CD4-positive, alpha-beta T cell treated with Interleukin-6 at 100 ng/mL for 8 hours (primary cell): ENCODE measurements at places on chromosomes 16 and 17.

GRCh38 chr16:88798073-88798472 is 5.5 kb upstream of the CDT1 start:
- DNase-seq = no peak

- peak; percentile 84 for DNase-seq
These were observed at the start of gene KCNH4 for GRCh38 chr17:42180922-42181850. Gene KCNH4 (minus strand): TSS chr17:42181142. CDS start chr17:42180945, 197 bp downstream.

GRCh38 chr17:81011951-81012350 is 20.3 kb downstream of the CHMP6 start:
- DNase-seq = no peak

DNA sequence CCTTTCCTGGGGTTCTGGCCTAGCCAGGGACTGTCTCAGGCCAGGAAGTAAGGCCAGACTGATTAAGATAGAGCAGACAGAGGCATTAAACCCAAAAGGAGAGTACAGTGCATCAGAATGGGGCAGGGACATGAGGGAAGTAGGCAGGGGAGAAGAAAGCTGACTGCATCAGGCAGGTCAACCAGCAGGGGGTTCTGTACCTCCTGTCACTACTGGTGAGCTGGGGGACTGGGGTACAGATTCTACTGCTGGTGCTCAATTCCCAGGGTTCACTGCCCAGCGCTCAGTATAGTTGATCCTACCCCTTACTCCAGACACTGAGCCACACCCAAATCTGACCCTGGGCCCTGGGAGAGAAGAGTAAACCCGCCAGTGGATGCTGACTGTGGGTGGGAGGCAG is 12.9 kb upstream of the MTMR4 start:
- no peak for DNase-seq

- no peak for DNase-seq
These were observed 36.2 kb upstream of the TEKT3 start for GRCh38 chr17:15377616-15378015.

GRCh38 chr17:56260376-56261002 is 107.2 kb downstream of the ANKFN1 start:
- DNase-seq = no peak

DNA sequence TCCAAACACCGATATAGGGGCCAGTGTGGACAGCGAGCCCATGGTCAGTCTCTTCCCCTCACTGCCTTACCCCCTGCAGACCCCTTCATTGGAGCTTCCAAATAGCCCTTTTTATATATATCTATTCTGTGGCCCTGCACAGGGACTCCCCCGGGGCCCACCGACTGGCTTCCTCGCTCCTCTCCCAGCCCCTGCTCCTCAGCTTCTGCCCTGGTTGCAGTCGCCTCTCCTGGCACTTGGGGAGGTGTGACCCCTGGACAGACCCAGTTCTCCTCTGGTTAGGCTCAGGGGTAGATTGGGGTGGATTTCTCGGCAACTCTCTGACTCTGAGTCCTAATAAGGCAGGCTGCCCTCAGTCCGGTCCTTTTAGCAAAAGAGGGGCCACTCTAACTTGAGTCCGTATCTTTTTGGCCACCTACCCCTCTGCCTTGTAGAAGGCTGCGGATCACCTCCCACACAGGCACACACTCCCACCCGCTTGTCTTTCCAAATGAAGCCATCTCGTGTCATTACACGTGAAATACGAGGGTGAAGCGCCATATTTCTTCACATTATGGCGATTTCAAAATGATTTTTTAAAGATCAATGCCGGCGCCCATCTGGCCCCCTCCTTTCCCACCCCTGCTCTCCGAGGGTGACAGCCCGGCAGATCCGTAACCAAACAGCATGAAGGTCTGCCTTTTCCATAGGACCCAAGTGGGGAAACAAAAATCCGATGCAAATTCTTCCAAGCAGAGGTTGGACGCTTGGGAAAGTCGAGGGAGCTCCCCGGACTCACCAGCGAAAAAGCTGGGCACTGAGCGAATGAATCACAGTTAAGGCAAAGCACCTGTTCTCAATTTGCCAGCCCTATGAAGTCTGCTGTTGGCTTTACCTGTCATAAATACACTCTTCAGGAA is 1.7 kb upstream of the HOXB9 start:
- no peak for DNase-seq

- DNase-seq = no peak
These were observed 52.1 kb upstream of the TNRC6C start for GRCh38 chr17:77906377-77906871.

GRCh38 chr17:63635787-63636186 is 13.6 kb downstream of the MAP3K3 start:
- DNase-seq = no peak

DNA sequence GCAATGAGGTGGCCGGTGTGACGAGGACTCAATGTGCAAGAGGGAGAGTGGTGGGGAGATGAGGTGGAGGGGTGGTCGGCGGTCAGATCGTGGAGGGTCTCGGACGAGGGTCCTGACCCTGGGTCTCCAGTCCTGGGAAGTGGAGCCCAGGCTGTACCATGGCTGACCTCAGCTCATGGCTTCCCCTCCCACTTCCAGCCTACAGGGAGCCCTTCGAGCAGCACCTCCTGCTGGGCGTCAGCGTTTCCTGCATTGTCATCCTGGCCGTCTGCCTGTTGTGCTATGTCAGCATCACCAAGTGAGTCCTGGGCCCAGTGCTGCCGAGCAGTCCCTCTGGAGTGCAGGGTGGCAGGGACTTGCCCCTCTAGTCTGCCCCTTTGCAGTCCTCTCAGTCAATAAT is 41.8 kb downstream of the IL4R start:
- peak; percentile 29 for DNase-seq

DNA sequence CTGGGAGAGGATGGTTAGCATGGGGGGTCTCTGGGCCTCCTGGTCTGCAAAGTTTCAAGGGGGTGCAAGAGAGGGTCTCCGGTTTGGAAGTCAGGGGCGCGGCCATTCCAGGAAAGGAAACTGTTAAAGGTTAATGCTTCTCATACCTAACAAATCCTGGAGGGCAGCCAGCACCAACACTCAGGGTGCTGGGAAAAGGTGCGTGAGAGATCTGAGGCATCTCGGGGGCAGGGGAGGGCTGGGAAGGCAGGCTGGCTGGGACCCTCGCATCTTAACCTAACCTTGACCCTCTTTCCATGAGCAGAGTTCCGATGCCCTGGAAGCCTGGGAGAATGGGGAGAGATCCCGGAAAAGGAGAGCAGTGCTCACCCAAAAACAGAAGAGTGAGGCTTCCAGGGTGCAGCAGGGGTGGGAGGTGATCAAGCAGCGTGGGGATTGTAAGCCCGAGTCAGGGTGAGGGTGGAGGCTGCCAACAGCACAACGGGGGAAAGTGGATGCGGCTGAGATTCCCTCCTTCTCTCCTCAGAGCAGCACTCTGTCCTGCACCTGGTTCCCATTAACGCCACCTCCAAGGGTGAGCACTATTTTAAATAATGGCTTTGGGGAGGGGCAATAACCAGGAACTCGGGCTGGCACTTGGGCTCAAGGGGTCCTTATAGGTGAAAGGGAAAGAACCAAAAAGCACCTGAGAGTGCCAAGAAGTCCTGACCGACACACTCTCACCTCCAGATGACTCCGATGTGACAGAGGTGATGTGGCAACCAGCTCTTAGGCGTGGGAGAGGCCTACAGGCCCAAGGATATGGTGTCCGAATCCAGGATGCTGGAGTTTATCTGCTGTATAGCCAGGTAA is 996 bp downstream of the TNFSF13 start:
- DNase-seq = no peak

GRCh38 chr16:79005096-79005495 is 595.4 kb downstream of the MAF start:
- no peak for DNase-seq

- no peak for DNase-seq
These were observed 1.2 kb upstream of the CBX4 start for GRCh38 chr17:79840269-79840988.

GRCh38 chr17:58970609-58971450 is 135.8 kb downstream of the TRIM37 start:
- no peak for DNase-seq

GRCh38 chr16:72876221-72876620 is 171.7 kb downstream of the ZFHX3 start:
- no peak for DNase-seq

DNA sequence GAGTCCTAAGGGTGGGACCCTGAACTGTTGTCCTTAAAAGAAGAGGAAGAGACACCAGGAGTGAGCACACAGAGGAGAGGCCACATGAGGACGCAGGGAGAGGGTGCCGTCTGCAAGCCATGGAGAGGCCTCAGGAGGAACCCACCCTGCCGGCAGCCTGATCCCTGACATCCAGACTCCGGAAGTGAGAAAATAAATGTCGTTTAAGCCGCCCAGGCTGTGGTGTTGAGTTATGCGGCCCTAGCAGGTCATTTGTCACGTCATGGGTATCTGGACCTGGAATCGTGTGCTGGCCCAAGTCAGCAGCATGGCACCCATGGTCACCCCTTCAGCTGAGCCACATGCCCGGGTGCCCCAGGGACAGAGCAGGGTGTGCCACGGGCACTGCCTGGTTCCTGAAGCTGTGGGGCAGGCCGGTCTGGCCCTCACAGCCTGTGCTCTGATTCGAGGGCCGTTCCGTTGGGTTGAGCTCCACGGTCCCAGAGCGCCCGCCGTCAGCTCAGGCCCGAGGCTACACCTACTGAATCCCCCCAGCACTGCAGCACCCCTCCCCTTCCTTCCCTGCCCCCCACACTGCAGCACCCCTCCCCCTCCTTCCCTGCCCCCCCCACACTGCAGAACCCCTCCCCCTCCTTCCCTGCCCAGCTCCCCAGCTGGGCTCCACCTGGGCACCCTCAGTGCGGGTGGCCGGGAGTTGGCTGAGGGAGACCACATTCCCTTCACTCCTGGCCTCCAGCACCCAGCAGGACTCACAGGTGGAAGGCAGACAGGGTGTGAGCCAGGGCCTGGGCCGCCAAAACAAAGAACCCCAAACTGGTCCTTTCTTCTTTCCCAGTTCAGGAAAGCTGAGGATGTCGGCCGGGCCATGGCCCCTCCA is 2.7 kb upstream of the CCDC57 start:
- DNase-seq = no peak

DNA sequence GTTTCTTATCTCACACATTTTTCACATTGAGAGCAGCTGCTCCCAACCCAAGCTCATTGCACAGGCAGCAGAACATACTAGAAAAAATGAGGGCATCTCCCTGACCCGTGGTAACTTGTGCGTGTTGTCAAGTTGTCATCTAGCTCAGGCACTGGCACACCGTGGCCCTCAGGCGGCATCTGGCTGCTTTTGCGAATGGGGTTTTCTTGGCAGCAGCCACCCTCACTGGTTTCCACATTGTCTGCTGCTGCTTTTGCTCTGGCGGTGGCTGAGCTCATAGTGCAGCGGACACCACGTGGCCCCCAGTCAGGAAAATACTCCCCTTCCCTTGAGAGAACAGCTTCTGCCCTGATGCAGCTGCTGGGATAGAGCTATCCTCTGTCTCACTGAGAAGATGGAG is 9.4 kb upstream of the TEDC2 start:
- no peak for DNase-seq

GRCh38 chr17:39870776-39871175 is 2.8 kb downstream of the ZPBP2 start:
- DNase-seq = no peak

GRCh38 chr16:85129876-85130704 is 17.8 kb upstream of the CIBAR2 start:
- DNase-seq = no peak

DNA sequence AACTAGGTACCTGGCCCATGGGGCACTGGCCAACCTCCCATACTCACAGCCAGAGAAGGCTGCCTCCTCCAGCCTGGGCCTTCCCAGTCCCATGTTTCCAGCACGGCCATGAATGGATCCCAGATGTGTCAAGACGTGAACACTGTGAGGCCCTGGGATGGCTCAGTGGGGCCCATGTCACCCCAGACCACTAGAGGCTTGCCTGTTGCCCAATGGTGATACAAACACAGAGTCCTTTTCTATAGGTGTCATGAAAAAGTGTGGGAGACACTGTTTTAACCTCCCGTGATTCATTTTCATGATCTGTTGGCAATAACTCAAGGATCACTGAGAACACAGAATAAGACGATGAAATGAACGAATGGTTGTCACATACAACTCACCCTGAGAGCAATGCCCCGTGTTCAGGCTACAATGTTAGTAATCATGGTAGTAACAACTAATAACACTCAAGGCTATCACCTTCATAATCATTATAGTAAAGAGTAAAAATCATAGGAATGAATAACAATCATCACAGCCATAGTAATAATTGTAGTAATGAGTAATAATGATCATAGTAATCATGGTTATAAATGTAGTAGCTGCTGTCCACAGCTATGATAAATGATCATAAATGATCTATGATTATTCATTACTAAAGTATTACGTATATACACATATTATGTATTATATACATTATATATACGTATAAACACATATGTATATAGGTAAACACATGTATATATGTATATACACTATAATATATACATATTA is 64.0 kb downstream of the DYNLRB2 start:
- DNase-seq = no peak

- DNase-seq = no peak
These were observed 655 bp downstream of the HIRIP3 start for GRCh38 chr16:29994600-29995323.

DNA sequence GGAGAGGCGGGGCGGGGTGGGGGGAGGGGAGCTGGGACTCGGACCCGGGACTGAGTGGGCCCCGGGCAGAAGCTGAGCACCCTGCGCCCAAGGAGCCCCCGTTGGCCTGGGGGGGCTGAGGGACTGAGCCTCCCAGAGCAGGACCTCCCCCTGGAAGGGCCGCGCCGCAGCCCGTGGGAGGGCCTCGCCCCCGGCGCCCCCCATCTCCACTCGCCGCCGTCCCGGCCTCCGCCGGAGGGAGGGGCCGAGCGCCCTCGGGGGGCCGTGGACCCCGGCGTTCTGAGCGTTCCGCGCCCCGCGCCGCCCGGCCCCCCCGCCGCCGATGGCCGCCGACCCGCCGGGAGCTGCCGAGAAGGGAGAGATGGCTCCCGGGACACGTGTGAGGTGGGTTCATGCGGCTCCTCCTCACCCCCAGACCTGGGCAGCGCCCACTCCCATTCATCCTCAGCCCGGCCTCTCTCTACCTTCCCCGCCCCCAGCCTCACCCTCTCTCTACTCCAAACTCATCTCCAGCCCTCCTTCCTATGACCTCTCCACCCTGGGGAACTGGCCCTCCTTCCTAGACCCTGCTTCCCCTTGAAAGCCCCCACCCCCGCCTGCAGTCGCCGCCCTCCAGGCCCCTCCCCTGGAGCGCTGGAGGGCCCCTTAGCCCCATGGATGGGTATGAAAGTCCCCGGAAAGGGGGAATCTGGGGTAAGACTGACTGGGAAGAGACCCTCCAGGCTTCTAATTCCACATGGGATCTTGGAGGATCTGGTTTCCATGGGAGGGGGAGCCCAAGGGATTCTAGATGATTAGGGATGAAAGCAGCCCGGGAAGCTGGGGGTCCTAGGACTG is 922 bp downstream of the FBXL19 start:
- DNase-seq = no peak

DNA sequence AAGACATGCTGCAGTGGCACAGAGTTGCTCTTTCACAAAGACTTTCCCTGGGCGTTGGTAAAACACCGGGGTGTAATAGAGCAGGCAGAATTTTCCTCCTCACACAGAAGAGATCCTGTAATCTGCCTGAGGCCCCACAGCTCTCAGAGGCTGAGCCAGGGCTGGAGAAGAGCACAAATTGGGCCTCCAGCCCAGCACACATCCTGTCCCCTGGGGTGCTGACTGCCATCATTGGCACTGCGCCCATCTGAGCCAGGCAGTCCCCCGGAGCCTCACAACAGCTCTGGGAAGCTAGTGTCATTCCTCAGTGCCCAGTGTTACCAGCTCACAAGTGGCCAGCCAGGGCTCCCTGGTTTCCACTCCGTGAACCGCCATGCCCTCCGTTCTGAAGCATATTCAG is 119.4 kb downstream of the SOCS1 start:
- DNase-seq = no peak
